ENCODE measurements at places on chromosomes 12 and 14.

DNA sequence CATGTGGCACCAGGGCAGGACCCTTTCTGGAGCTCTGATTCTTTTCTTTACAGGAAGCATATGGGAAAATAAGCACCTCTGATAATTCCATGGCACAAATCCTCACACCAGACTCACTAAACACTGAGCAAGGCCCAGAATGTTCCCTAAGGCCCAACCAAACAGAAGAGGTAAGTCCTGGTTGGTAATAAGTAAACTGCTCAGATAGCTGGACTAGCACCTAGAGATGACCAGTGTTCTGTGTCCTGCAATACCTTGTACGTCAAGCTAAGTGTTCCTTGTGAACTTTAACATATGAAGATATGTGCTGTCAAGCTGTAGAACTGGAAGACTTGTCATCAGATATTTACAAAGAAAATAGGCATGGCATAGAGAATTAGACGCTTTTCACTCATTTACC lies 186.7 kb downstream of the ESR2 start:
- no peak for DNase-seq

DNA sequence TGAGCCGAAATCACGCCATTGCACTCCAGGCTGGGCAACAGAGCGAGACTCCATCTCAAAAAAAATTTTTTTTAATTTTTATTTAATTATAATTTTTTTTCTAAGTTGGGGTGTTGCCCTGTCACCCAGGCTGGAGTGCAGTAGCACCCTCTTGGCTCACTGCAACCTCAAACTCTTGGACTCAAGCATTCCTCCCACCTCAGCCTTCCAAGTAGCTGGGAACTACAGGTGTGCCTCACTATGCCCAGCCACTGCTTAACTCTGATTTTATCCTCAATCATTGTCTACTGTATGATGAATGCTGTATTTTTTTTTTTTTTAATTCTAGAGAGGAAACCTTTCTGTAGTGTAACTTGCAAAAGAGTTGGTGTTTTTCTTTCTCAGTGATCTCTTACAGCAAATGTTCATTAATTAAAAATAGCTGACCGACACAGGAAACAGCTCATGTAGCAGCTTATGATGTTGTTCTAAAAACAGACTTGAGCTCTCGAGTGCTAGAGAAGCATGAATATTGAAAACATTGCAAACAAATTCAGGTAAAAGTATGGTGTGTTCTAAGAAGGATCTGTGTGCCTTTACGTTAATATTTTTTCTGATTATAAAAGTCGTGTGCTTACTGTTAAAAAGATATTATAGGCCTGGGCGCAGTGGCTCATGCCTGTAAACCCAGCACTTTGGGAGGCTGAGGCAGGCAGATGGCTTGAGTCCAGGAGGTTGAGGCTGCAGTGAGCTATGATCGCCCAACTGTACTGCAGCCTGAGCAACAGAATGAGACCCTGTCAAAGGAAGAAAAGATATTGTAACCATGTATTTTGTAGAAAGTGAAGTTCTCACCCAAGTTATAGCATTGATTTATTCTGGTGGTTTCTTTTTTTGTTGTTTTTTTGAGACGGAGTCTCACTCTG lies 68.9 kb downstream of the FGD4 start:
- no peak for DNase-seq

- DNase-seq = peak; percentile 52
Observed at GRCh38 chr14:68784226-68784910, 8.5 kb downstream of the ZFP36L1 start.

GRCh38 chr12:79455286-79455685 lies 235.5 kb downstream of the PAWR start:
- DNase-seq = no peak

DNA sequence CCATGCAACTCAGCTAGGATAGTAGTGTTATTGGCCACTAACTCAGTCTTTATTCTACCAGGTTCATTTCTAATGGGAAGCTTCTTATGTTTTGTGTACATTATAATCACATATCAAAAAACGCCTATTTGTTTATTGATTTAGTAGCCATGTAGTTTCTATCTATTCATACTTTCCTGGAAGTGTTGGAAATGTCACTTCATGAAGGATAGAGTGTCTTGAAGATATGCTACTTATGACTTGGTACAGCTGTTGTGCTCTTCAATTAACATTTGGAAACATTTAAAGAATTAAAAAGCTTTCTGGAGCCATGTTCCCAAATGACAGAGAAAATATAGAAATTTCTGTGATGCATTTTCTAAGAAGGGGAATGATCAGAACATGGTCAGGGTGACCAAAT lies 307.5 kb downstream of the ETNK1 start:
- DNase-seq = no peak

DNA sequence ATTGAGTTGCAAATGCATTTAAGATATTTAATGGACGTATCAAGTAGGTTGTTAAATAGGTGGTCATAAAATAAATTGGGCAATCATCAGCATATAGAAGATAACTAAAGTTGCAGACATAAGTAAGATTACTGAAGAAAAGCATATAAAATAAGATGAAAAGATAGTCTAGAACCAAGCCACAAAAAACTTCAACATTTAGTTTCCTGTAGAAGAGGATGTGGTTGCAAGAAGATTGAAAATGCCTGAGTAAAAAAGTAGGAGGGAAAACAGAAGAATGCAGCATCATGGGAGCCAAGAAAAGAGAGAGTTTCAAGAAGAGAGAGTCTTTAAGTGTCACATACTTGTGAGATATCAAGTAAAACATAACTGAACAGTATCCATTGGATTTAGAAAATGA lies 17.6 kb upstream of the SLC16A7 start:
- DNase-seq = no peak

- no peak for DNase-seq
Observed at GRCh38 chr14:69050240-69051184, 71.4 kb upstream of the ACTN1 start.

DNA sequence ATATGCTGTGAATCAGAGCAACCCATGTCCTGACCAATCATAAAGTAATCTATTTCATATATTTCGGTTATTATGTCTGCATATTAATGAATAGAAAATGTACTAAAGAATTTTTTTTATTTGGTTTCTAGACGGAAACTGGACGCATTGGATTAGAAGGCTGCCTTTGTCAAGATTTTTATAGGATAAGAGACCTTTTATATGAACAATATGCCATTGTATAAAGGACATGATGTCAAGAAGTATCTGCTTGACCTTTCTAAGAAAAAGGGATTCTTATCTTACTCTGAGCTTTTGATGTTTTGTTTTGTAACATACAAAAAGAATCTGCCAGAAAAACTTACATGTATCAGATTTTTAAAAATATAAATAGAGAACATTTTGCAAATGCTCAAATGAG lies 39.8 kb downstream of the CPSF2 start:
- no peak for DNase-seq

GRCh38 chr12:124756760-124757159 lies 106.9 kb downstream of the SCARB1 start:
- no peak for DNase-seq

GRCh38 chr12:58645946-58646345 lies 274.4 kb downstream of the LRIG3 start:
- DNase-seq = no peak

GRCh38 chr12:121872546-121873215 lies 14.0 kb upstream of the HPD start:
- no peak for DNase-seq

- no peak for DNase-seq
Observed at GRCh38 chr12:53207042-53207441, at the start of gene ITGB7. Gene ITGB7 (minus strand): TSS chr12:53207251. CDS start chr12:53200443, 6,808 bp downstream.

DNA sequence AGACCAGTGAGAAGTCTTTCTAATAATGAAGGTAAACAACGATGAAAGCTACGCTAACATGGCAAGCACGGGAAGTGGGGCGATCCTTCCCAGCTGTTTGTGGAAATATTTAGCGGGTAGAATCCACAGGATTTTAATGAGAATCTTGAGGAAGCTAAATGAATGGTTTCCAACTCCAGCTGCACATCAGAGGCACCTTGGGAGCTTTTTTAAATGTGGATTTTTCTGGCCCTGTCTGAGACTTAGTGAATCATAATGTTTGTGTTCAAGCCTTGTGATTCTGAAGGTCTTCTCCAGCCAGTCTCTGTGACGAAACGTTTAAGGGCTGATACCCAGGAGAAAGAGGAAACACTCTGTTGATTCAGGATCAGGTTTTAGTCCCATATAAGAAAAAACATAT lies 169.8 kb downstream of the CAPZA3 start:
- no peak for DNase-seq

DNA sequence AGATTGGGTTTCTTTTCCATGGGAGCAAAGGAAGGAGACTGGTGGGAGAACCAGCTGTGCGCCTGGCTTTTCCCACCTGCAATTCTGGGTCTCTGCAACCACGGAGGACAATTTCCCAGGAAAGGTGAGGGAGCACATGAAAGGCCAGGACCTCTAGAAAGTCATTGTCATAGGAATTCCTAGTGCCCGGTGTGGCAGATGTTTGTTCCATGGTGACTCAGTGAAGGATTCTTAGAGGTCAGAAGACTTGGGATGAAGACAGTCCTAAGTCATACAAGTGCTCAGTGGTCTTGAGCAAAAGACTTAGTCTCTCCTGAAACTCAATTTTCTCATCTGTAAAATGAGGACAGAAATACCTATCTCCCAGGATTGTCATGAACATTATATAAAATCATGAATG lies 51.3 kb downstream of the KCNA5 start:
- DNase-seq = no peak
